ENCODE measurements at places on chromosomes 5 and 9.

GRCh38 chr5:56625541-56625940, 189.8 kb upstream of the MAP3K1 start:
- no peak for DNase-seq

- no peak for DNase-seq
These were observed 467.6 kb downstream of the ARHGEF28 start for GRCh38 chr5:74093561-74093960.

- no peak for DNase-seq
These were observed 1.2 kb upstream of the UBE2R2 start for GRCh38 chr9:33815781-33816180.

- no peak for DNase-seq
These were observed 1.9 kb downstream of the N4BP3 start for GRCh38 chr5:178115136-178115813.

- no peak for DNase-seq
These were observed 642.1 kb downstream of the SLCO4C1 start for GRCh38 chr5:101653996-101654395.

GRCh38 chr9:127059765-127060361, 62.6 kb downstream of the ANGPTL2 start:
- DNase-seq = peak; percentile 49

GRCh38 chr5:82918311-82919031, 158.7 kb downstream of the TMEM167A start:
- DNase-seq = no peak

DNA sequence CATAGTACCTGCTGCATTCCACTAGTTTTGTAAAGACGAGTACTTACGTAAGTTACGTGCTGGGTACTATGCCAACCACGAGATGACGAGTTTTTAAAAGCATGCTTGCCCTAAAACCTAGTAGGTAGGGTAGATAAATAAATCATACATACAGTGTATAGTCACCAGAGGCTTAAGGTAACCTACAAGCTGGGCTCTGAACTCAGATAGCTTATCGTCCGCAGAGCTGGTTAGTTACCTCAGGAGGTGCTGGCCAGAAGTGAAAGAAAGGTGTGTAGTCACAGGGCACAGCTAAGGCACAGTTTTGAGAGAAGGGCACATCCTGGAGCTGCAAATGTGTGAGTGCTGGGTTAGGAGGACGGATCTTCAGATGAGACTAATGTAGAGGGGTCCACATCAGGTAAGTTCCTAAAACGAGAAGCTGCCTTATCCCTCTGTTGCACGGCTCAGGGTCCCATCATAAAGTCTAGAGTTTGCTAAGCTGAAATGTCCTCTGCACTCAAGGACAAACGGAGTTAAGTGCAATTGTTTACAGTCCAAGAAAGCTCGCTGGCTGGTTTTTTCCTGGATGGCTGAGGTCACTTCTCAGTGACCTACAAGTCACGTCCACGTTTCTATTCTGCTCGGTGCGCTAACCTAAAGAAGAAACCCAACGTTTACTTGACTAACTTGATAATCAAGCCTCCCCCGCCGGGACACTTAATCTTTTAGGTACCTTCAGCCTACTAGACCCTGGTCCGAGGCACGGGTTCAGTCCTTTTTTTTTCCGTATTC, 1.1 kb upstream of the SNX24 start:
- DNase-seq = no peak

DNA sequence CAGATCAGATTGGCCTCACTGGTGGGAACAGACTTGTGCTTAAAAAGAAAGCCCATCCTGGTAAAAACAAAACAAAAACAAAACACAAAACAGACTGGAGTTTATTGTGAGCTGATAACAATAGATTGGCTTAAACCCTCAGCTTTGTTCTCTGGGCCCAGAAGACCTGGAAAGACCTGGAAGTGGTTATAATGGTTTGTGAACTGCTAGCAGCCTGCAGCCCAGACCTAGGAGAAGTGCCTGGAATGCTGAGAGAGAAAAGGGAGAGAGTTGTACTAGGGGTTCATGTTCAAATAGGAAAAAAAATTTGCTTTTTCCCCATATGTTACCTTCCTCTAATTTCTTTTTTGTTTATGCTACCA, 396.6 kb downstream of the DMAC1 start:
- DNase-seq = no peak

DNA sequence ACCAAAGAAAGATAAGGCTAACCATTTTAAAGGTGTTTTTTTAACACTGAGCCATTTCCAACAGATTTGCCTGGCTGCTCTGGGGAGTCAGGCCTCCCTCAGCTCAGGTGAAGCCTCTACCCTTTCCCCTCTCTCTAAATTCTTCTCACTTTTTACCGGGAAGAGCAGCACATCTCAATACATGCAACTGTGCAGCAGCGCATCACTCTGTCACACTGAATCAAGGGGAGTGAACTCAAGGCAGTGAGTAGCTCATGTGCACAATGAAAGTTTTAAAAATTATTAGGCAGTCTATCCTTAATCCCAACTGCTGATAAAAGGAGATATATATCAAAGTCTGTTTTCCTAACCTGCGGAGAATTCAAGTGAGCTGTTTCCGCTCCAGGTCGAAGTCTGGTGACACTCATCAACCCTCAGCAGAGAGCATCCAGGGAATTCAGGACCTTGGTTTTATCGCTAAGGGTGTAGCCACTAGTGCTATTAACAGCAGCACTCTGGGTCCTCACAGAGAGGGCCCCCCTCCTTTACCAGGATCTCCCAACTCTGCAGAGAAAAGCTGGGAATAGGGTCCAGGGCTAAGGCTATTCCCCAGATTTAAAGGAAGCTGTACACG, 1.0 kb downstream of the CEMIP2 start:
- no peak for DNase-seq

GRCh38 chr9:73180403-73180802, 28.7 kb downstream of the ANXA1 start:
- no peak for DNase-seq

DNA sequence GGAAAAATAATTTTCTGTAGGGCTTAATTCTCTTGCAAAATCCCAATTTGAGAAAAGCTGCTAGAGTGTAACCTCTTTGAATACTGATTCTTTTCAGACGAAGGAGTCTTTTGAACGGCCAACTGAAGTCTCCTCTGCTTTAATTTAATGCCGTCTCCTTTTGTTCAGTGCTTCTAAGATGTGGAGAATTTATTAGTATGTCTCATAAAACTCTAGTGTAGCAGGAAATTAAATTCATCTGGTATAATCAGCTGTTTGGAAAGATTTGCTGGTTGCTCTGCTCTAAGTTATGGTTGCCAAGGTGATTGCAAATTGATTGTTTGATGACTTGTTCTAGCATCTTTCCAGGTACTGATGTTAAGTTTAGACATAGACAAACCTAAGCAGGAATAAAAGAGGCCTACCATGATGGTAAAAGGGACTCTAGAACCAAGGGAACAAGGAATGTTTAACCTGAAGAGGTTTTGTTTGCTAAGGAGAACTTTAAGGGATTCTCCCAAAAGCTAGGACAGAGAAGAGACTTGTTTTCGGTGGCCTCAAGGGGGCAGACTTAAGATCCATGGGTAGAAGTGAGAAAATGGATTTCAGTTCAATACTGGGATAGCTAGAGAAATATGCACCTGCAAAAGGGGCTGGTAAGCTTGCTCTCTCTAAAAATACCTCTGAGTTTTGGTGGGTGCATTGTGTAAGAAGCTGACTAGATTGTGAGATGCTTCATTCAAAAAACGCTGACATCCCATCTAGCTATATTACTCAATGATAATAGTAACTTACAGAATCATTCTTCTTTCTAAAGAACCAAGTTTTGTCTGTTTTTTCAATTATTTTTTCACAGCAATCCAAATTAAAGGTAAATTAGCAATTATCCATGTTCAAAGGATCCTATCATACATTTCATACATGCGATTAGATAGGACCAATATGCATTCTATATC, 5.7 kb upstream of the ADRB2 start:
- DNase-seq = no peak

DNA sequence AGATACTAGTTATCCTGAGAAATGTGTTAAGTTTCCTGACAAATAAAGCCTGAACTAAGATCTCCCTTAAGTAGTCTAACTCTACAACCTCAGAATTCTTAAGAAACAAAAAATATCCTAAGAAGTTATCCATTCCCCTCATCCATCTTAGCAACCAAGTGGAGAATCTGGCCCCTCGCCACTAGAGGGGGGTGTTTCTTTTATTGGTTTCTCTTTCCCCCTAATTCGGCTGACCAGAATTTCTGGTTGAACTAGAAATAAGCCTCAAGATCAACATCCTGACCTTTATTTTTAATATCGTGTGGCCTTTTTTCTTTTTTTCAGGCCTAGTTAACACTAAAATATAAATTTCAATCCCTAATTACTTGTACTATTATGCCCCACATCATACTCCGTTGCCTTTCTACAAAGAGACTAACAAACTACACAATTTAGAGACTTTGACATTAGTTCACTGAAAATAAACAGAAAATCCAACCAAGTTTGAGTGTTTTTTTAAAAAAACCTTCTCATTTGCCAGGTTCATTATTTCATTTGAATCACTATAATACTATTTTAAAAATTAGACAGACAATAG, 14.3 kb upstream of the NR4A3 start:
- no peak for DNase-seq

DNA sequence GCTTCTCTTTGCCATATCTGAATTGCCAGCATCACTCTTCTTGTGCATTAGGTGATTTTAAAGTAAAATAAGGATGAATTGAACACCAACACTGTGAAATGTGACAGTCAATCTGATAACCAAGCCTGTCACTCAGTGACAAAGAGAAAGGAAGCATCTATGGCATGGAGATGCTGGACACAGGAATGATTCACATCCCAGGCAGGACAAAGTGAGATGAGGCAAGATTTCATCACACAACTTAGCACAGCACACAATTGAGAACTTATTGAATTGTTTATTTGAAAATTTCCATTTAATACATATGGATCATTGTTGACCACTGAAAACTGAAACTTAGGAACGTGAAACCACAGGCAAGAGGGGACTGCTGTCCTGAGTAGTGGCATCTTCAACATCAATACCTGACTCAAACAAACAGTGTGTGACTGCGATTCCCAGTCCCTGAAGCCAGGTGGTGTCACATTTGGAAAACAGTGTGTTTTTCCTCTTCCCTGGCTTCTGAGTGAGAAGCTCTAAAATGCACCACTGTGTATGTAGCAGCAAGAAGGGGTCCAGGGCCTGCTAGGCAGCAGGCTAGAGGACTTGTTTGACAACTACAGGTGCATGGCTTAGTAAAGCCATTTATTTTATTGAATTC, 10.7 kb downstream of the GAPT start:
- DNase-seq = no peak

- no peak for DNase-seq
These were observed 144.6 kb downstream of the CACNA1B start for GRCh38 chr9:138022121-138022741.

DNA sequence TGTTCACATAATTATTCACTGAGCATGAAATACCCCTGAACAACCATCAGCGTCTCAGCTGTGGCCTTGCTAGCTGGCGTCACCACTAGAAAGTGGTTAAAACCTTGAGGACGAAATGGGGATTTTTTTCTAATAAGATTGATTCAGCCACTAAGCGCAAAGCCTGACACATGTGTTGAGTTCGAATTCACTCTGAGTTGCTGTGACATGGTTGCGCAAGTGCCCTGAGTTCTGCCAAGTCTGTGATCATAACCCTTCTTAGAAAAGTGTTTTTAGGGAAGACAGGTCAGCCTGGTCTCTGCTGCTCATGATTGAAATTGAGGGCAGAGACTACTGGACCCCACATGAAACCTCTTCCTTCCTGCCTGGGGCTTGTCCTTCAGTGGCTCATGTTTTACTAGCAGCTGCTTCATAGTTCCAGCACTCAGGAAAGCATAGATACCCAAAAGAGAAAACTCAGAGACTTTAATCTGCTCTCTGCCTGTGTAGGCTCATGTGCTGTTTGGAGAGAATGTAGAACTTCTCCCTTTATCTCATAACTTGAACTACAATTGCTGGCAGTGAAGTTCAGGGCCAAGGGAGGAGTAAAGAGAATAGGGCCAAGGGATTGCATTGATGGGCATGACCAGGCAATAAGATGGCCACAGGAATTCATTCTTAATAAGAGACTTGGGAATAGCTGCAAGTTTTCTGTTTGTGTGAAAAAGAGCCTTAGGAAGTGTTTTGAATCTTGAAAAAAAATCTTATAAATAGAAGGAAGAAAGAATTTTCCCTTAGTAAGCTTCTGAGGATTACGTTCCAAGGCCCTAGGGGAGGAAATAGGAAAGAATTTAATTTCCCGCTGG, 66.8 kb upstream of the CXCL14 start:
- DNase-seq = no peak

- DNase-seq = no peak
These were observed 11.1 kb upstream of the MLANA start for GRCh38 chr9:5879419-5880181.

GRCh38 chr5:178304016-178304415, 71.4 kb upstream of the PHYKPL start:
- no peak for DNase-seq

DNA sequence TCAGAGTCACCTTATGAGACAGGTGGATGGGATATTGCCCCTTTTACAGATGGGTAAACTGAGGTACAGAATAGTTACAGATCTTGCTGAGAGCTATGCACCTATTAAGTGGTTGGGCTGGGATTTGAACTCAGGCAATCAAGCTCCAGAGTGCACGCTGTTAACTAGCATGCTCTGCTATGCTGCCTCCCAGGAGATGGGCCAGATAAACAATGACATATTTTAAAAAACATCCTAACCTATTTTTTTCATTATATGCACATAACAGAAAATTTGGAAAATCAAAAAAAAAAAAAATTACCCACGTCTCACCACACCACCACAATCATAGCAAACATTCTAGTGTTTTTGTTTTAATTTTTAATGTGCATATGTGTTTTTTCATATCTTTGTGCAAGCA, 123.4 kb upstream of the STC2 start:
- no peak for DNase-seq

- no peak for DNase-seq
These were observed 20.2 kb downstream of the SH3GLB2 start for GRCh38 chr9:129007766-129008468.
